Stimulated activated CD4-positive, alpha-beta T cell treated with anti-CD3 and anti-CD28 coated beads, TNF-alpha, amount 100 ng/mL, for 48 hours (primary cell): ENCODE measurements at places on chromosomes 7 and 10.

DNA sequence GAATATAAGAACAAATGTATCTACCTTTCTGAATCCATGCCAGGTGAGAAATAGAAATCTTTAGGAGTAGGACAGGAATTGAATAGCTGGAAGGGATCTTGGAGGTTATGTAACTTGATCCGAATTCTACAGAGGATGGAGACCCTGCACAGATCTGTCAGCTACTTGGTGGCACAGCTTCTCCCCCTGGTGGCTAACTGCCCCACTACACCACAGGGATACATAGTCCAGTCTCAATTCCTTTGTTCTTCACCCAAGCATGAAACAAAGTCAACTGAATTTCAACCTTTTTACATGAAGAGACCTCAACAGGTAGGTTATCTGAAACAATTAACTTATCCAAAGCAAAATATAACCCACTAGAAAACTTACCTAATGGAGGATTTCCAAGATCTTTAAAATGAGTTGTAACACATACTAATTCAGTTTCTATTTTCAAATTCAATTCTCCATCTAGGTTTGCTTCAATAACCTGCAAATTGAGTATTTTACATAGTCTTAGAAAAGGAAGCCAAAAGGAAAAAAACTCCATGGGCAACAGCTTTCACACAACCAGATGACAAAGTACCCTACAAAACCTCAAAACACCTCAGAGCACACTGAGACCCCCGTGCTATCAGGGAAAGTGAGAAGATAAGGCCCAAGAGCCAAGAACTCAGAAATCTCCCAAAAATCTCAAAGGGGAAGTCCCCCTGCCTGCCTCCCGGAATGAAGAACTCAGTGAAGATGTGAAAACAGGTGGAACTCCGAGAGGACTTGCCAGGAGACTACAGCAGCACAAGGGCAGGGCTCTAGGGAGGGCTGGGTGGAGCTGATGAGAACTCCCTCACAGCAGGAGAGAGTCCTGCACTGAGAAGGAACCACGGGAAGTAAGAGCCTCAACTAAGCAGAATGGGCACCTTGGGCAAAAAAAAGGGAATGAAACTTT lies 10.3 kb downstream of the HUS1 start:
- DNase-seq, result peak; percentile 48

DNA sequence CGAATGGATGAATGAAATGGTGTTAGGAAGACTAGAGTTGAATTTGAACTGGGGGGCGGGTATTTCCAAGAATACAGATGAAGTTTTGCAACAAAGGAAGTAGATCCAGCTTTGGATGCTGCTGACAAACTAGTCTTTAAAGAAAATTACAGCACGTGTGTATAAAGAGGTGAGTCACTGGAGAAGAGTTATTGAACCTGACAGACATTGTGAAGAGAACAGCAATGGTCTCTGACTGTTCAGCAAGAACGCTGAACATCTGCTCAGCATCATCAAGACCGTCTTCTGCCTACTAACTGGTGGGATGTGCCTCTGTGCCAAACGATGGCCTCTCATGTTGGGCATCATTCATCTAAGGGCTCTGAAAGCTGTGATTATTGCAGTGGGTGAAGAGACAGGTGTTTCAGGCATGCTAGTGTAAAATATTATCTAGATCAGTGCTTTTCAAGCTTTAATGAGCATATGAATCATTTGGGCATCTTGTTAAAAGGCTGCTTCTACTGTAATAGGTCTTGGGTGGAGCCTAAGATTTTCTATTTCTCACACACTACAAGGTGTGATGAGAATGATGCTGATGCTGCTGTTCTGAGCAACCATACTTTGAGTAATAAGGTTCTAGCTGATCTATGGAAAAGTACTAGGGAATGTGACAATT lies 291.3 kb downstream of the PTEN start:
- no peak for DNase-seq

DNA sequence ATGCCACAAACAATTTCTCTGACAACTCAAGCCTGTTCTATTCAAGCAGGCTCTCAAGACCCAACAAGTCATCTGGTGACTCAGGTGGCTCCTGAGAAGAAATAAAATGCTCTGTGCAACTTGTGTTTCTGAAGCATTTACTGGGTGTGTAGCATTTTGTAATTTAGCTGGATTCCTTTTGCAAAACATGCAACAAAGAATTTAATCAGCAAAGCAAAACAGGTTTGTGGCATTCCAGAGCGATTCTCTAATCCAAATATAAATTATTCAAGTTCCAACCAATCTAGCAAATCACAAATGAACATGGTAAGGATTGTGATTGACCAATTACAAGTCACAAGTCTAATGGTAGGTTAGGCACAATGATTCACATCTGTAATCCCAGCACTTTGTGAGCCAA lies 39.8 kb upstream of the C10orf67 start:
- DNase-seq, result no peak

DNA sequence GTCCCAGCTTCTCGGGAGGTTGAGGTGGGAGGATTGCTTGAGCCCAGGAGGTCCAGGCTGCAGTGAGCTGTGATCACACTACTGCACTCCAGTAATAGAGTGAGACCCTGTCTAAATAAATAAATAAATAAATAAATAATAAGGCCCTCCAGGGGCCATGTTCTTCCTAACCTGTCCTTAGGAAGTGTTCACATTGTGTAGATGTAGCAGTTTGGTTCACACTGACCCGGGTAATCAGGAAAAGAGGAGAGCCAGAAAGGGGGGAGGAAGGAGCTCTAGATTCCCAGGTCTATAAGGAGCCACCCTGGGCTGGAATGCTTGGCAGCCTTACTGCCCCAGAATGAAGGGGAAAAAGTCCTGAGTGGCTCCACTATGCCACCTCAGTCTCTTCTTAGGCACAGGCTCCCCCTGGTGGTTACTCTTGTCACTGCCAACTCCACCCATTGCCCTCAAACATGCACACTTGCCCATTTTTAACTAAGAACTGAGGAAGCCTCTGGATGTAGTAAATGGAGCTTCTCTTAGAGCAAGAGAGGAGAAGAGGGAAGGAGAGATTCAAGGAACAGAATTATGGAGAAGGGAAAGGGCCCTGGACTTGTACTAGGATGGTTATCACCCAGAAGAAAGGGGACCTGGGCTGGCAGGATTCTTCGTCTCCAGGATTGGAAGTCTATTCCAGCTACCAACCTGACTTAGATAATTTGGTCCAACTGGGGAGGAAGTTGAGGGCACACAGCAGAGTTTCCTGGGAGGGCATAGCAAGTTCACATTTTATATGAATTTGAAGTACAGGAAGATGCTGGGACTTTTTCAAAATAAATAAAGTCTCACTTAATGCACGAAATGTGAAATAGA lies 7.8 kb downstream of the HPS6 start:
- DNase-seq, result peak; percentile 52

DNA sequence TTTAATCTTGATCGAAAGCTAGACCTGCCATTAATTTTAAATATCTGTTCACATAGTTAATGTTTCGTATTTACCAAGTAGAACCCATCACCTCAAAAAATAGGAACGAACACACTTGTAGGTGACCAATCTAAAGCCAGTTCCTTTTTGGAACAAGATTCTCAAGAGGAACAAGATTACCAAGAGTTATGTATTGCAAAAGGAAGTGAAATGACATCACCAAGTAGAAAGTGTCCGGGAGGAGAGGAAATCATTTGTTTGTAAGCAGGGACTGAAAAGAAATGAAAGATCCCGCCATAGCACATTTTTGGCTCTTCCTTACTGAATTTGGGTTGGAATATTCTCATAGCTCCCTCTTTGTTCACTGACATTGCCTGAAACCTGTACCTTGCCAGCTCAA lies 1200.5 kb downstream of the SORCS1 start:
- DNase-seq, result no peak

DNA sequence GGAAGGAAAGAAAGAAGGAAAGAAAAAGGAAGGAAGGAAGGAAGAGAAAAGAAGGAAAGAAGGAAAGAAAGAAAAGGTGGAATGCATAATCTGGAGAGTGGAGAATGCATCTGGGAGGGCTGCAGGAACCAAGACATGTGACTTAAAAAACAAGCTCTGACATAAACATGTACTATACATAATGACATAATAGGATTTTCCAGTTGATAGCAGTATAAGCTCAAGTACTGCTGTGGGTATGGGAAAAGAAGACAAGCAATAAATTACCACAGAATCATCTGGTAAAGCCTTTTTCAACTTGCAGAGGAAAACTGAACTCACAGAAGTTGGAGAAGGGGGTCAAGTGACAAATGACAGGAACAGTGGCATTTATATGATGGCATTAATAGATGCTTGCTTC lies 345.9 kb downstream of the PLXDC2 start:
- DNase-seq, result no peak

GRCh38 chr7:156458011-156458410 lies 182.6 kb upstream of the RNF32 start:
- DNase-seq, result no peak

GRCh38 chr7:25863729-25864110 lies 288.3 kb upstream of the NFE2L3 start:
- DNase-seq, result no peak

DNA sequence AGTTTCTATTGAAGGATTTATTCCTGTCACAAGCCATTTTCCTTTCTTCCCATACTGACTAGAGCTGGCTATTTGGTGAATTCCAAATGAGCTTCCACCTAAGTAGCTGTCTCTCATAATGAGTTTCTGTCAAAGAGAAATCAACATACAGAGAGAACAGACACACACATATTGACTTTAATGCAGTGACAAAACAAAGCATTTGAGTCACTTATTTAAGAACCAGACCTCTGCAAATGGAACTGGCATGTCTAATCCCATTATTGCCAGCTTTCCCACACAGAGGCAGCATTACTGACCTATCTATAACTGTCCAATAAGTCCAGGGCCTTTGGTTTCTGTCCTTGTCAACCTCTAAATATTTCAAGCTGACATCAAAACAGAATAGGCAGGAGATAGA lies 179.3 kb upstream of the CSTF2T start:
- DNase-seq, result no peak

- DNase-seq, result no peak
These were observed 568.1 kb upstream of the MKI67 start for GRCh38 chr10:128694168-128694850.

DNA sequence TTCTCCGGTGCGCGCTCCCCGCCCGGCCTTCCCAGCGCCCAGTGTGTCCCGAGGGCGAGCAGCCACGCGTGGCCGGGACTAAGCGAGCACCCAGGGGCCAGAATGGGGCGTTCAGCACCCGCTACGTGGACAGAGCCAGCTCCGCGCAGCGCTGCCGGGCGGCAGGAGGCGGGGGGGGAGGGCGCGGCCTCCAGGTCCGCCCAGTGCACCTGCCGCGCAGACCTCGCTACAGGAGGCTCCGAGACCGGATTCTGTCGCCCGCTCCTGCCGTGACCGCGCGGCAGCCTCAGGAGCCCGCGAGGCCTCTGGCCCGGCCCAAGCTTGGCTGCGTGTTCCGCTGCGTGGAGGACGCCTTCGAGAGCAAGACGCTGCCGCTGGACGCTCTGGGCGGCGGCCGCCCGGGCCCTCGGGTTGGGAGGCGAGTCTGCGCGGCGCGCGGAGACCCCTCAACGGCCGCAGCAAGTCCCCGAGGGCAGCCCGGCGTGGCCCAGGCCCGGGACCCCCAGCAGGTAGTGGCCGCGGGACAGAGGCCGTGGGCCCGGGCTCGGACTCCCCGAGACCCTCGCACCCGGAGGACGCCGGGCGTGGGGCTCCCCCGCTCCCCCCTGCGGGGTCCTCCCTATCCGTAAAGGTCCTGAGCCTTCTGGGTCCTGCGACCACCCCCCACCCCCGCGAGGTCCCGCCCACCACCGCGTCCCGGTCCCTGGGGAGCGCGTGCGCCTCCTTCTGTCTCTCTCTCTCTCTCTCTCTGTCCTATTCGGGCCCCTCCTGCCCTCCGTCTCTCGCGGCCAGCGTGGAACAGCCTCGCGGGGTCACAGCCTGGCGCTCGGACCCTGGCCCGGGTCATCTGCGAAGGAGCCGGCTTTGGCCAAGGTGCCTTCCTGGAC lies 904 bp upstream of the DPYSL4 start:
- DNase-seq, result no peak

DNA sequence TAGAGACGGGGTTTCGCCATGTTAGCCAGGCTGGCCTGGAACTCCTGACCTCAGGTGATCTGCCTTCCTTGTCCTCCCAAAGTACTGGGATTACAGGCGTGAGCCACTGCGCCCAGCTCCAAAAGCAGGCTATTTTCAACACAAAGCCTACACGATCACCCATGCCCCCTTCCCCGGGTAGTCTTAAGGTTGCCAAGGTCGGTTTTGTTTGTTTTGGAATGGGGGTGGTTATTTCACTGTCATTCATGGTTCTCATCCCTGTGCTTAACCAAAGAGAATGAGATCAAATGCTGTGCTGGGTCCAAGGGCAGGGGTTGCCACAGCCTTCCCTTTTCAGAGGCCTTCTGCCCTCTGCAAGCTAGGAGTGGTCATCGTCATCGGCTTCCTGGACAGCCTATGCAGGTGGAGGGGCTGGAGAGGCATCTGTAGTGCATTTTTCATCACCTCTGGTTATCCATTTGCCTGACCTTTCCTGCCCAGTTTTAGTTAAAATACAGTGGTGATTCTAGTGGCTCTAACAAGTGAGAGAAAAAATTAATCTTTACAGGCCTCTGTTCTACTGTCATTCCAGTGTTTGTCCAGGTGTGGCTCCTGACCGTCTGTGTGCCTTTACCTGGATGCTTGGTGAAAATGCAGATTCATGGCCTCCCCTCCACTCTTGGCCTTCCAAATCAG lies 11.4 kb downstream of the BLVRA start:
- no peak for DNase-seq

- DNase-seq, result no peak
These were observed 32.8 kb upstream of the SORCS3 start for GRCh38 chr10:104608091-104608828.

DNA sequence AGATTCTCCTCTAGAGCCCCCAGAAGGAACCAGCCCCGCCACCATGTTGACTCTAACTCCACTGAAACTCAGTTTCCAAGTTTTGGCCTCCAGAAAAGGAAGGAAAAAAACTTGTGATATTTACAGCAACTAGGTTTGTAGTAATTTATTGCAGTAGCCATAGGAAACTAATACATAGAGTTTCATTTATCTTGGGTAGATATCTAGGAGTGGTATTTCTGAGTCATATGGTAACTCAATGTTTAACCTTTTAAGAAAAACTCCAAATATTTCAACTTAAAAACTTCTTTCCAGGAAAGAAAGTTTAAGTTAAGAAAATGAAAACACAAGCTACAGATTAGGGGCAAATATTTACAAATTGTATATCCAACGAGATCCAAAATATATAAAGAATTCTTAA lies 576.7 kb downstream of the KCNMA1 start:
- DNase-seq, result no peak

- DNase-seq, result no peak
These were observed 18.6 kb upstream of the GATA3 start for GRCh38 chr10:8035641-8036470.

DNA sequence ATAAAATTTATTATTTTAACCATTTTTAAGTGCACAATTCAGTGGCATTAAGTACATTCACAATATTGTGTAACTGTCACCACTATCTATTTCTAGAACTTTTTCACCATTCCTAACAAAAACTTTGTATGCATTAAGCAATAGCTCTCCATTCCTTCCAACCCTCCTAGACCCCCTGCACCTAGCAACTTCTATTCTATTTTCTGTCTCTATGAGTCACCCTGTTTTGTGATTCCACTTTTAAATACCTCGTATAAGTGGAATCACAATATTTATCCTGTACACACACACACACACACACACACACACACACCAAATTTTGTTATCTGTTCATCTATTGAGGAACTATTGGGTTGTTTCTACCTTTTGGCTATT lies 89.2 kb downstream of the ARID5B start:
- no peak for DNase-seq

GRCh38 chr7:140657891-140658290 lies 14.9 kb upstream of the ADCK2 start:
- no peak for DNase-seq
